ENCODE measurements at places on chromosomes 16 and 17. TPM values are rescaled to one million over a fixed set of nuclear protein-coding genes. Genes with fewer than 3 reads are reported as not detected.
A peak's percentile ranks its signal among the peaks of the same experiment; 100 is the strongest.

DNA sequence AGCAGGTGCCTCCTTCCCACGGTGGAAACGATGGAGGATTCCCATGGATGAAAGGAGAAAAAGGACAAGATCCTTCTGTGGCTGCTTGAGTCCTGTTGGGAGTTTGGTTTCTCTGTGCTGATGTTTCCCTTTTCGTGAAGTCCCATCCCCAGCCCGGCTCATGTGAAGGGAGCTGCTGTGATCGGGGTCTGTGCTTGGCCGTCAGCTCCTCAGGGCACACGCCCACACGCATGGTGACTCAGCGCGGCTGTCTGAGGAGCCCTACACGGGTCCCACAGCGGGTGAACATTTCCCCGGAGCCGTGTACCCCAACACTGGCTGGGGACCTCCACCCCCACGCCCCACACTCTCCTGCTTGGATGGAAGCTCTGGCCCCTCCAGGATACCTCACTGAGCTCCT, 44.5 kb upstream of the SSTR5 start:
- DNase-seq: no peak

DNA sequence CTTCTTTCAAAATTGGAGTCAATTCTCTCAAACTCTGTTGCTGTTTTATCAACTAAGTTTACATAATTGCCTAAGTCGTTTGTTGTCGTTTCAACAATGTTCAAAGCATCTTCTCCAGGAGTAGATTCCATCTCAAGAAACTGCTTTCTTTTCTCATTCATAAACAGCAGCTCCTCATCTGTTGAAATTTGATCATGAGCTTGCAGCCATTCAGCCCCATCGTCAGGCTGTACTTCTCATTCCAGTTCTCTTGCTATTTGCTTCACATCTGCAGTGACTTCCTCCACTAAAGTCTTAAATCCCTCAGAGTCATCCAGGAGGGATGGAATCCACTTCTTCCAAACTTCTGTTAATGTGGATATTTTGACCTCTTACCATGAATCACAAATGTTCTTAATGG, 230.6 kb downstream of the IRF8 start:
- DNase-seq: no peak

GRCh38 chr17:68829211-68829610, 126.0 kb downstream of the ABCA8 start:
- DNase-seq: no peak

DNA sequence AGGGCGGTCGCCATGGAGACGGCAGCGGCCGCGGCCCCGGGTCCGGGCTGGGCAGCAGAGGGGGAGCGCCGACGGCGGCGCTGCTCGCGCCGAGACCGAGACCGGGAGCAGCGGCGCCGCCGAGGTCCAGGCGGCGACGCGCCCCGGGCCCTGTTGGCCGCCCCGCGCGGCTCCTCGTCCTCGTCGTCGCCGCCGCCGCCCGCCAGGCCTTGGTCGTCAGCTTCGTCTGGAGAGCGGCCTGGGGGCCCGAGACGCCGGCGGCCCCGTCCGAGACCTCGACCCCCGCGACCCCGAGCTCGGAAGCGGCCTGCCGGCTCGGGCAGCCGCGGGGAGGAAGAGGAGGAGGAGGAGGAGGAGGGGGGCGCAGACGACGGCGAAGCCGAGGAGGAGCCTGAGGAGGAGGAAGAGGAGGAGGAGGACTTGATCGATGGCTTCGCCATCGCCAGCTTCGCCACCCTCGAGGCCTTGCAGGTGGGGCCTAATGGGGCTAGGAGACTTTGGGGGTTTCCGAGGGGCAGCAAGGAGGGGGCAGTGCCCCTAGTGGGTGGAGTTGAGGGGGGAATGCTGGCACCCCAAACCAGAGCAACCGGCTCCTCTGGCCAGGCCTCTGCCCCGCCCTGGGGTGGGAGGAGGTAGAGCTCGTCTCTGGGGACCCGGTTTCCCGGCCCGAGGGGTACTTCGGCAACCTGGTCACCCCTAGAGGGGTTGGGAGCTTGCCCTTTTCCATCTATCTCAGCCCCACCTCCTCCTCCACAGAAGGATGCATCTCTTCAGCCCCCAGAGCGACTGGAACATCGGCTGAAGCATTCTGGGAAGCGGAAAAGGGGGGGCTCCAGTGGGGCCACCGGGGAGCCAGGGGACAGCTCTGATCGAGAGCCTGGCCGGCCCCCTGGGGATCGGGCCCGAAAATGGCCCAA, 1.5 kb downstream of the FBRS start:
- DNase-seq: peak; percentile 78

DNA sequence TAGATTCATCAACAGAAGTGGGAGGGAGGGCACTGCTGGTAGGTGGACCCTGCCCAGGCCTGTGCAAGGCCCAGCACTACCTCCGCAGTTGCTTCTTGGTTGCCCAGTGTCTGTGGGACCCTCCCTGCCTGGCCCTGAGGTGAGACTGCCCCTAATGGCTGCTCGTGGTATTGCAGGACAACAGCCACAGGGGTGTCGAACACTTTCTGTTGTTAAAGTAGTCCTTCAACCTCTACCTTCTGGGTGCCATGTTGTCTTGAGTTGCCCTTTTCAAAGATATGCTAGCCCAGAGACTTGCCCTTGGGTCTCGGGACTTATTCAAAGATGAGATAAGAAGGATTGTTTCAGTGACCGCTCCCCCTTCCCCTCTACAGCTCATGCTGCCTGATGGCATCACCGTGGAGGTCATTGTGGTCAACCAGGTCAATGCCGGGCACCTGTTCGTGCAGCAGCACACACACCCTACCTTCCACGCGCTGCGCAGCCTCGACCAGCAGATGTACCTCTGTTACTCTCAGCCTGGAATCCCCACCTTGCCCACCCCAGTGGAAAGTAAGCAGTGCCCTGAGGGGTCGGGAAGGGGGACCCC, 29.1 kb downstream of the AKAP1 start:
- DNase-seq: peak; percentile 69

DNA sequence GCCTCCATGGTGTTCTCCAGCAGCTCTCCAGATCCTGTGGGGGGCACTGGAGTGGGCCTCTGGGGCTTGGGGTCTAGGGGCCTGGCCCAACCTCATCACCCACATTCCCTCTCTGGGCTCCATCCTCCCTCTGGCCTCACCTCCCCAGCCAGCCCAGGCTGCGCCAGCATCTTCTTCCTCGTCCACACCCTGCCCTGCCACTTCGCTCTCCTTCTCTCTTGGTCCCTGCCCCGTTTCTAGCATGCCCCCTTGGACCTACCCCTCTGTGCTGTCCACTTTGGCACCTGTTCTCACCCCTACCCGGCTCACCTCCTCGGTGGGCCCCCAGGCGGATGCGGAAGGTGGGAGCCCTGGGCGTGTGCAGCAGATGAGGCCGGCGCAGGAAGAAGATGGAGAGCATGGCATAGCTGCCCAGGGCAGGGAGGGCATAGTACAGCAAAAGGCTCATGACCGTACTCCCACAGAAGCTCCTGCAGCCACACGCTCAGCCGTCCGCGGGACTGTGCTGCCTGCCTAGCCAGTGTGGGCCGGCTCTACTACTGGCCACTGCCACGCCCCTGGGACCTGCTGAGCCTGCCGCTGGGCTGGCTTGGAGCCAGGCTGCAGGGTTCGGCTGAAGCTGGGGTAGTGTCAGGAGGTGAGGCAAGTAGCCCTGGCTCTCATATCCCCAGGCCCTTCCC, at the start of gene GDPD3:
GDPD3 (minus strand) TSS at position 507 of the 680 bp plus-strand sequence; CDS start at position 448, 59 bp downstream.
- no peak for DNase-seq

DNA sequence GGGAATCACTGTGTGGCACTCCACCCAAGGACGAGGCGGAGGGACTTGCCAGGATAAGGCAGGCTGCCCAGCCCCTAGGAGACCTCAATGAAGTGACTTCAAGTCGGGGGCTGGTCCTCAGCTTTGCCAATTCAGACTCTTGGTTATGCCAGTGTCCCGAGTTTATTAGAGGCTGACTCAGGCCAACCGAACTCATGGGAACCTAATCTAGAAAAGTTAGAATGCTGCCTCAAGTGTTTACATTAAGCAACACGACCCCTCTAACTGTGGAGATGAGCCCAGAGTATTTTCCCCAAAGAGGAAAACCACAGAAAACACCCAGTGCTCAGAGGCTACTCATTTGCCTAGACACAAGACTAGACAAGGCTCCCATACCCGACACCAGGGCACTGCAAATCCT, 1.1 kb upstream of the TEKT3 start:
- DNase-seq: no peak

DNA sequence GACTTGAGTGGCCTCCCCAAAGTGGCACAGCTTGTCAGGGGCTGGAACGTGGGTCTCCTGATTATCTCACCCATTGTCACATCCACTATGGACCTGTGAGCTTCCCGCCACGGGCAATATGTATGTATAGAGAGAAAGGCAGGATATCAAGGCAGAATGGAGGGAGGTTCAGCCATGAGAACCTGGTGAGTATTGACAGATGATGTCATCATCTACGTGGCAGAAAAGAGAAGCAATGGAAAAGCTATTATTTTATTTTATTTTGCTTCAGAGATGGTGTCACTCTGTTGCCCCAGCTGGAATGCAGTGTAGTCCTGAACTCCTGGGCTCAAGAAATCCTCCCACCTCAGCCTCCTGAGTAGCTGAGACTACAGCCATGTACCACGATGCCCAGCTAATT, 13.4 kb upstream of the PDK2 start:
- DNase-seq: no peak

GRCh38 chr16:2913603-2914002, 1.9 kb downstream of the FLYWCH1 start:
- no peak for DNase-seq

DNA sequence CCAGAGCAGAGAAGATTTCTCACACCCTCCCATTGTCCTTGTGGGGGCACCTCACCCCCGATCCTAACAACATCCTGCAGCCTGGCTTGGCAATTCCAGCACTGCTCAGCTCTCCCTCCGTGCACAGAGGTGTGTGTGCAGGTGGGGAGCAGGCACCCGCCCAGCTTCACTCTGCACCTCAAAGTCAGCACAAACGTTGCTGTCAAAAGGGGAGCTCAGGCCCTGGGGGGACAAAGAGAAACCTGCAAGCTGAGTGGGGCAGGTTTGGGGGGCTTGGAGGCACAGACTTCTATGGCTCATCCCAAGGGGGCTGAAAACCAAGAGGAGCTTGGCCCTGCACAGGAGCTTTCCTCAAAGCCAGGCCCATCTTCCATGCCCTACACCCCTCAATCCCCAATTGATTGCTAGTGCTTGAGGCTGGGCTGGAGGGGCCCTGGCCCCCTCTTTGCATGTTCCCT, 231.9 kb upstream of the TNRC6C start:
- DNase-seq: no peak

Gene BTBD17
- total RNA-seq: not detected

Gene TAC4
- total RNA-seq: not detected

Gene MSLN
- not detected for total RNA-seq

Gene FLYWCH2
- total RNA-seq: 22.3 TPM

Gene ADORA2B
- not detected for total RNA-seq

Gene QPRT
- 0.24 TPM for total RNA-seq

Data from B cell (primary cell).